ENCODE measurements at places on chromosomes 1 and 21.

- DNase-seq = no peak
These were observed 392.5 kb upstream of the ESRRG start for GRCh38 chr1:217115404-217116380.

- DNase-seq = no peak
These were observed 317.7 kb upstream of the DAB1 start for GRCh38 chr1:57741521-57741920.

- no peak for DNase-seq
These were observed 31.2 kb upstream of the COQ8A start for GRCh38 chr1:226908913-226909312.

DNA sequence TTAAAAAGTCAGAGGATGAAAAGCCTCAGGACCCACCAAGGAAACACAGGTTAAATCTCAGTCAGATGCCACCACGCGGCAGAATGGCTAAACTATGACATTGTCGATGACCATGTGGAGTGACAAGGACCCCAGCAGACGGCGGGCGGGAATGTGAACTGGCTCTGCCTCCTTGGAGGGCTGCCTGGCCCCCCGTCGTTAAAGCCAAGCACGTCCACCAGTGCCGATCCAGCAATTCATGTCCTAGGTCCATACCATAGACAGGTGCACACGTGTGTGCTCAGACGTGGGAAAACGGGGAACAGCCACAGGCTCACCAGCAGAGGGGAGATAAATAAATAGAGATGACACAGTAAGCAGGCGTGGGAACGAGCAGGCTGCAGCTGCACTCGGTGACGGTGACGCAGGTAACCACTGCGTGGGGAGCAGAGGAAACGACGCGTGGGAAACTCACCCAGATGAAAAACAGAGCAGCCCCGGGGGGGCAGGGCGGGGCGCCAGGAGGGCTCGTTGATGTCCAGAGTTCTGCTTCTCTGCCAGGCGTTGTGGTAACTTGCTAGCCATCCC is 28.3 kb upstream of the PCBP3 start:
- DNase-seq = no peak

GRCh38 chr1:232386721-232387510 is 243.0 kb downstream of the SIPA1L2 start:
- no peak for DNase-seq

DNA sequence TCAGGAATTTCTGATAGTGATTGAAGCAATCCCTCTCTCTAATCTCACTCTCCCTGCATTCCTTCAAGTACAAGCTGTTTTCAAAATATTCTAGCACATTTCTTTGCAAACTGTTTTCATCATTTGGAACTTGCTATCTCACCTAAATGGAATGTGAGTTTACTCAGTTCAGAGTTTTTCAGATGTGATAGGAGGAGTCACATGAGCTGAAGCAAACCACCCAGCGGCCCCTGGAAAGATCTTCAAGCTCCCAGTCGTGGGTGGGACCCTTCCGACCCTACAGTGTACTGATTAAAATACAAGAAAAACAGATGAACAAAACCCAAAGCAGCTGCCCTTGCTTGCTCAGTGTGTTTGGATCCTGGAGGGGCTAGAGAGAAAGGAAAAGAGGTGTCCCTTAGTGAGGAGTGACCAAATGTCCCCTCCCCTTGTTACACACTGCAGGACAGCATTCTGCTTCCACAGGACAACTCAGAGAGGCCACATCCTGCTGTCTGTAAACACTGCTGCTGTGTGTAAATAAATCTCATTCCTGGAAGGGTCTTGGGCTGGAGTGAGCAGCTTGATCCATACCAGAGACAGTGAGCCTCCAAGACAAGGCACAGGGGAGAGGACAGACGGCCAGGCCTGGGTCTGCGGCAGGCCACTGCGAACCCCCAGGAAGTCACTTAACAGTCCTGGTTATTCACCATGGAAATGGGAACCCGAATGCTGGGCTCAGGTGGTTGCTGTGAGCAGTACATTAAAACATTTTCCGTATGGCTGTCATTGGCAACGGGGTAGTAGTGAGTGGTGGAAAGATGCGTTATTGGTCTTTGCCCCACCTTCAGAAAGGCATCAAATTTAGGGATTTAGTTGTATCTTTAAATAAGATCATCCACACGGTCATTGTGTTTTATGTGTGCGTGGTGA is 229.2 kb downstream of the RHOU start:
- peak; percentile 33 for DNase-seq

DNA sequence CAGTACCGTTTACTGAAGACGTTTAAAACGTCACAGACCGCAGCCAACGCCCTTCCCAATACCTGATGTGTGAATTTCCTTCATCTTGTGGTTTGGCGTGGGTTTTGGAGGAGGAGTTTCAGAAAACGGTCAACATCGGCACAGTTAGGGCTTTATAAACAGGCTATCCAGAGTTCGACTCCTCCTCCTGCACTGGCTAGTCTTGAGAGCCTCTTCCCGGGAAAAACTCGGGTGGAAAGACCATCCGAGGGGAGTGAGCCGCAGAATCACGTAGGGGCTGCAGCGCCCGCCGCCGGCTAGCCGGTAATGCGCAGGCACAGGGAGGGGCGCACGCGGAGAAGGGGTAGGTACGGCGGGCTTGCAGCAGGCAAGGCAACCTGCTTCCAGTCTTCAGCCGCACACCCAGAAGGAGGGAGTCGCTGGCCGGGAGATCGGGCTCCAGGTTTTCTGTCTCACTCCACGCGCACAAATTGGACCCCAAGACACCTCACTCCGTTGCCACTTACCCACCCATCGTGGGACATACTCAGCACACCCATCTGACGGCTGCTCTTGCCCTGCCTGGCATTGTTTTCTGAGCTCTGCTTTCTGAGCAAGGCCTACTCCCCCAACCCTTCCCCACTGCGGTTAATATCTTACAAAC is 25.4 kb downstream of the SLC19A2 start:
- no peak for DNase-seq

DNA sequence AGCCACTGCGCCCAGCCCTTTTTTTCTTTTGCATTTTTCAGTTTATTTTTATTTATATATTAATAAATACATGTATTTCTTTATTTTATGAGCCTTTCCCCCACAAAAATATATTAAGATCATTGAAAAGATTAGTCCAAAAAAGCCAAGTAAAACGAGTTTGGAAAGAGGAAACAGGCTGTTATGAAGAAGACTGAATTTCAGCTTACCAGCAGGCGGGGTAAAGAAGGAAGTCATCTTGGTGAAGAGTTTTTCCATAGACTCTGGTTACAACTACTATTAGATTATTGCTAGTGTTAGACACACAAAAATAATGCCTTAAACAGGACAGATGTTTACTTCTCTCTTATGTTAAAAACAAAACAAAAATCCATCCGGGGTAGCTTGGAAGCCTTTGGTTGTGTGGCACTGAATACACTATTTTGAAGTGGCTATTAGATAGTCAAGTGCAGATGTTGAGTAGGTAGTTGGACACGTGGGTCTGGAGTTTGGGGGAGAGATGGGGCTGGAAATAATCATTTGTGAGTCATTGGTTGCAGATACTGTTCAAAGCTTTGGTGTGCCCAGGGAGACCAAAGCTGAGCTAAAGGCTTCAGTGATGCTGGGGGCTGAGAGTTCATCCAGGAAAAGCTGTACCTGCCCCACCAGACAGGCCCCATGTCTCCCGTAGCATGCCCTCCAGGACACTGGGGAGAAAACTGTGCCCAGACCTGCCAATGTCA is 8.7 kb upstream of the LRRC71 start:
- no peak for DNase-seq

- DNase-seq = peak; percentile 67
These were observed 10.1 kb upstream of the SESN2 start for GRCh38 chr1:28249013-28249865.

DNA sequence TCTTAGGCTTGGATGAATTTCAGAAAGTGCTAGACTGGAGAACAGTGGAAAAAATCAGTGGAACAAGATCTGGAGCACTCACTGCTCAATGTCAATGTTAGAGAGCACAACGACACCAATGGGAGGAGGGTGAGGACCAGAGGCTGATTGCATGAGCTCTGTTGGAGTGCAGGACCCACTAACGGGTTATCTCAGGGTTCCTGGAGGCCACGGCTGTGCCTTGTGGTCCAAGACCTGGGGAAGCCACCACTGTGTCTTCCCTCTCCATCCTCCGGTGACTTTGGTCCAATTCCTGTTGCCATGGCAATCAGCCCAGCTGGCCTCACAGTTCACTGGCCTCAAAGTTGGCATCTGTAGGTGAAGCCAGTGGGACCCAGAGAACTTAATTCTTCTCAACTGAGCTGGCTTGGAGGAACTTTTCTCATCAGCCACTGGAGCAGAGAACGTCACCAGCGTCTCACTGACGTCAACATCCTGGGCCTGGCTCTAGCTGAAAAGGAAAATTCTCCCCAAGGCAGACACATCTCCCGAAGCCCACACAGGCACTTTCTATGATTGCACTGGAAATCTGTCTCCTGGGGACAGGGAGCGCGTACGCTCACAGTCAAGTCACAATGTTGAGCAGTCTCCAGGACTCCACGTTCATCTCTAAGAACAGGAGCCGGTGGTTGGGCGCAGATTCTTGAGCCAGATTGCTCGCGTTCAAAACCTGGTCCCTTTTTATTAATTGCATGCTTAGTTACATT is 21.9 kb upstream of the GPR157 start:
- no peak for DNase-seq

- no peak for DNase-seq
These were observed 43.1 kb upstream of the BCL10 start for GRCh38 chr1:85319491-85319890.

GRCh38 chr1:74470251-74470650 is 42.2 kb downstream of the LRRC53 start:
- DNase-seq = no peak

- no peak for DNase-seq
These were observed 62.6 kb downstream of the COP1 start for GRCh38 chr1:176144526-176144925.

DNA sequence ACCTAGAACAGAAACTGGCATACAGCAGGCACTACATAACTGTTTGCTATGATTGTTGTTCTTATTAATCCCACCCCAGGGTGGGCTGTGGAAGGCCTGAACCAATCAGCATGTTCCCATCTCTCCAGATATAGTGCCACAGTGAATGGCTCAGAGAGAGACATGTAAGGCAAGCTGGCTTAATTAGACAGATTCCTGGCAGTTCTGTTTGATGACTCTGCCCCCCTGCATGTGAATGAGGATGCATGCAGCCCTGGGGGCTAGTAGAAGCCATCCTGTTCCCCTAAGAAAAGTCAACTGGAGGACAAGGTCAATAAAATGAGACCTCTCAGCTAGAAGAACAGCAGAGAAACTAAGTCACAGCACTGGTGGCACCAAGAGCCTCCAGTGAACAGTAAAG is 130.3 kb downstream of the GLIS1 start:
- no peak for DNase-seq

GRCh38 chr1:234545517-234546386 is 64.2 kb downstream of the IRF2BP2 start:
- no peak for DNase-seq

DNA sequence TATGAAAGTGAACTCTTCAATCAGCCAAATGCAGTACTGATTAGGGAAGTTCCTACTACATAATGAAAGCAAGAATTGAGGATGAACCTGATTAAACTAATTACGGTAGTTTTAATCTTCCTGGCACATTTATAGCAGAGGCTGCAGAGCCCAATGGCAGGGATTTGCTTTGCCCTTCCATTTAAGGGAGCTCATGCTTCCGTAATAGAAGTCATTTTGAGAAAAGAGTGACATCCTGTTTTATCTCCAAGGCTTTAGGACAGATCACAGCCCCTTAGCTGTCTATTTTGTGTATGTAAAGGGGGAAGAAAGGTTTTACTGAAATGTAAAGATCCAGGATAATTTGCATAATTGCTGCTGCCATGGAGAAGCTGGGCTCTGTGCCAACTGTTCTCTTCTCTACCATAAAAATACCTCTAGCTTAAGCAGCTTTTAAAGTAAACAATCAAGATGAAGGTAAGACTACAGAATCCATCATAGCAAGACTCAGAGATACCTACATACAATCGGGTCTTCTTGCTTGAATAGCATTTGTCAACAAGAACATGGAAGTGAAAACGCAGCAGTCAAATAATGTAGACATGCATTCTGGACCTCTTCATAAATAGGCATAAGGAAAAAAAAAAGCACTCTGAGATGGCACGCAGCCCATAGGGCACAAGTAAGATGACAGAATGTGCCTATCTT is 62.5 kb downstream of the ASH1L start:
- no peak for DNase-seq

DNA sequence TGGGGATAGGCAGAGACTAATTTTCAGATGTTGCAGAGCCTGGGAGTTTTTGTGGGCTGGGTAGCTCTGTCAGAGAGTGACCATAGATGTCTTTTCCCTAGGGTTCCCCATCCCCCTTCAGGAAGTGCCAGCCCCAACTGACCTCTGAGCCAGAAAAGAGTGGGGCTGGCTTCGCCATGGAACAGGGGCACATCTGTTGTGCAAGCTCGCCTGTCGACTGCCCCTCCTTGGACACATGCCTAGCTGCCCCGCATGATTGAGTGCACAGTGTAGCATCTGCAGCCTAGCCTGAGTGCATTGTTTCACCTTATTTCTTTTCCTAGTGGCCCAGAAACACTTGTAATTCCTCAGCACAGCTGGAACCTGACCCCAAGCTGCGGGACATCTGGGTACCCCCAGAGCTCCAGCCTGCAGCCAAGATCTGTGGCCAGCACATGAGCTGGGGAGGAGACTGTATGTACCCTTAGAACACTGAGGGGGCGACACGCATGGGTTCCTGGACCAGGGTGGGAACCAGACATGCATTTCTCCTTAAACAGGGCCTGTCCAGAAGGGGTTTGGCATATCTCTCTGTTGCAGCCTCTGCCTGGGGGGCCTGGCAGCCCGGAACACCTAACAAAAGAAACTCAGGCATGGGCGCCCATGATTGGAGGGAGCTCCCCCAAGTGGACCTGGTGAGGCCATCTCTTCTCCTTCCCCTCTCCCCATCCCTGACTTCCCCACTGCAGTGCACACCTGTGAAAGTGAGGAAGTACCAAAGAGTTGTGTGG is 55.2 kb downstream of the SYT14 start:
- no peak for DNase-seq

- no peak for DNase-seq
These were observed 10.6 kb upstream of the SPSB1 start for GRCh38 chr1:9281908-9282695.

GRCh38 chr1:99808391-99809115 is 41.6 kb upstream of the AGL start:
- peak; percentile 94 for DNase-seq

- no peak for DNase-seq
These were observed 162.5 kb downstream of the ROR1 start for GRCh38 chr1:63936276-63936675.

DNA sequence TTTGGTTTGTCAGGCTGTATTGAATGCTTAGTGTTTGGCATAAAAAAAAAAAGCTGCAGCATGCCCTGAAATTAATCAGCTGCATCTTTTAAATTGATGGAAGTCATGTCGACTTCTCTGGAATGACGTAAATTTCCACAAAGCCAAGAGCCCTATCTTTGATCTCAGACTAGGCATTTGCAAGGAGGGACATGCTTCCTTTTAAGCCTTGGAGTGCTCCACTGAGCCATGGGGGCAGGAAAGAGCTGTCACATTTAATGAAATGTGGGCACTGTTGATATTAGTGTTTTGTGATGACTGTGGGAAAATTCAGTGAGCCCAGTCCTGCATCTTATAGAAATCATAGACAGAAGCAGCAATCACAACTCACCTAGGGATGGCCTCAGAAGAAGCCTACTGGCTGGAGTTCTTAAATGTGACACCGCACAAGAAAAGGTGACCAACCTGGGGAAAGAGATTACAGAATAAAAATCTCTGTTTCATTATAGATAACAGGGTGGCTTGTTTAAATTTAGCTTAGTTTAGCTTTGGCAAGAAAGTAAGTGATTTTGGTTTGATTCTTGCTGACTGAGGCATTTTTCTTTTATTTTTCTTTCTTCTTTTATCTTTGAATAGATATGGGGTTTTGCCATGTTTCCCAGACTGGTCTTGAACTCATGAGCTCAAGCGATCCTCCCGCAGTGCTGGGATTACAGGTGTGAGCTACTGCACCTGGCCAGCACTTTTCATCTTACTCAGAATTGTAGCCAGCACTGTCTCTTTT is 188.2 kb downstream of the HHAT start:
- DNase-seq = no peak
